ENCODE measurements at places on chromosomes 3 and 15. TPM values are rescaled to one million over a fixed set of nuclear protein-coding genes. Genes with fewer than 3 reads are reported as not detected.

GABRA5 gene
- not detected for total RNA-seq

AP3B2 gene
- 1.2 TPM for total RNA-seq

NUP210 gene
- total RNA-seq: 2.0 TPM

SCN11A gene
- total RNA-seq: 1.5 TPM

CLDND1 gene
- total RNA-seq: 301 TPM

PYGO1 gene
- 14.5 TPM for total RNA-seq

ADCY5 gene
- total RNA-seq: 39.5 TPM

SLC7A14 gene
- total RNA-seq: 0.82 TPM

FANCD2OS gene
- total RNA-seq: not detected

TMA7 gene
- total RNA-seq: 325 TPM

GRCh38 chr3:170081079-170081741, 43.4 kb downstream of the GPR160 start:
- H3K27ac ChIP-seq: no peak overlapping the region
- H3K4me1 ChIP-seq: no peaks in the 10 kb centered on the region
- H3K27me3 ChIP-seq: no peaks in the 10 kb centered on the region
- no peak for DNase-seq
- H3K36me3 ChIP-seq: peaks cover 28% of the 10 kb centered on the region
- no peak overlapping the region for H3K4me3 ChIP-seq

GRCh38 chr3:179558742-179559364, 3.9 kb upstream of the ACTL6A start:
- H3K27me3 ChIP-seq: no peaks in the 10 kb centered on the region
- H3K36me3 ChIP-seq: no peaks in the 10 kb centered on the region
- H3K4me1 ChIP-seq: peaks cover 3% of the 10 kb centered on the region
- H3K27ac ChIP-seq: no peak overlapping the region
- DNase-seq: peak; percentile 80
- H3K4me3 ChIP-seq: no peak overlapping the region

GRCh38 chr3:81592101-81592500, 169.3 kb downstream of the GBE1 start:
- H3K4me3 ChIP-seq: no peak overlapping the region
- no peaks in the 10 kb centered on the region for H3K27me3 ChIP-seq
- H3K36me3 ChIP-seq: no peaks in the 10 kb centered on the region
- H3K27ac ChIP-seq: no peak overlapping the region
- no peaks in the 10 kb centered on the region for H3K4me1 ChIP-seq

DNA sequence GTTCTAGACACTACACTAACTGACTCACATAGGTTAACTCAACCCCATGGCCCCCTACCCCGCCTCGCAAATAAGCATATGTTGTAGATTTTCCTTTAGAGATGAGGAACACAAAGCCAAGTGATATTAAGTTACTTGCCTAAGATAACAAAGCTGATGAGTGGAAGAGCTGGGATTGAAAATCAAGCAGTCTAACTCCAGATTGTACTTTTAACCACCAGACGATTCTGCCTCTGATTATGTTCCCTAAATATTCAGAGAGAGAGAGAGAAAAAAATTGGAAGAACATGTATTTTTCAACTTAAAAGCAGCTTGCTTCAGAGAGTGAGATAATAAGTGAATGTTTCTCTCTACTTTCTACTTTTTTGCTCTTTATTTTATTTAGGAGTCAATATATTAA, 66.9 kb upstream of the THBS1 start:
- no peak overlapping the region for H3K4me3 ChIP-seq
- H3K36me3 ChIP-seq: no peaks in the 10 kb centered on the region
- no peak for DNase-seq
- H3K4me1 ChIP-seq: peaks cover 14% of the 10 kb centered on the region
- no peaks in the 10 kb centered on the region for H3K27me3 ChIP-seq

DNA sequence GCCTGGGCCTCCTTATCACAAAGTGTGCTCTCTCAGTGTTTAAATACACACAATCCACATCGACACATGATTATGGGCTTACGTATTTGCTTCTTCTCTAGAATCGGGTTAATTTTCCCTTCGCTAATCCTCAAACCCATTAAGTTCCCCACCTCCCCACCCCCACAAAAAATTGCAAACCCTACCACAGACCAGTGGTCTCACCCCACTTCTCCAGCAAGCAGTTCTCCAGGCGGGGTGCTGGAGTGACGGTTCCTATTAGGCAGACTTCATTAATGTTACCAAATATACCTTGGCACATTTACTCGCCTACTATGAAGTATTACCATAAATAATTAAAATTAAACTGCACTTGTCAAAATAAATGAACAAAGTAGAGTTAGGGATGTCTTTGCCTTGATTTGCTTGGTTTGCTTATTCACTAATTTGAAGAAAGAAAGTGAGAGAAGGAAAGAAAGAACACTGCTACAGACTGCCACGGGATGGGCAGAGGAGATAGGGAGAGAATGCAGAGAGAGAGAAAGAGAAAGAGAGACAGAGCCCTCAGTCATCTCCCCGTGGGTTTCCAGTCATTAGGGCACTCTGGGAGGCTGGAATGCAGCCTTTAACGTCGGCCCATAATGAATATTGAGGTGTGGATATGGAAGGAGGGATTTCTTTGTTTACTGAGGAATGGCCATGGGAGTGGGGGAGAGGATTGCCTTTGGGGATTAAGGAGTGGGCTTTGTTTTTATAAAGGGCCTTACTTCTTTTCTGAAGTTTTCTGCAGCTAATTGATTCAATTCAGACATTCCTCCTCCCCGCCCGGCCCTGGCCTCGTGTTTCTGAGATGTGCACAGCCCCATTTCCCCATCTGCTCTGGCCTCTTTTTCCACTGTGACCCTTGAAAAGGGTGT, 39.7 kb upstream of the POLG start:
- peaks cover 97% of the 10 kb centered on the region for H3K27me3 ChIP-seq
- DNase-seq: no peak
- H3K4me1 ChIP-seq: peaks cover 25% of the 10 kb centered on the region
- H3K4me3 ChIP-seq: no peak overlapping the region
- H3K27ac ChIP-seq: no peak overlapping the region

DNA sequence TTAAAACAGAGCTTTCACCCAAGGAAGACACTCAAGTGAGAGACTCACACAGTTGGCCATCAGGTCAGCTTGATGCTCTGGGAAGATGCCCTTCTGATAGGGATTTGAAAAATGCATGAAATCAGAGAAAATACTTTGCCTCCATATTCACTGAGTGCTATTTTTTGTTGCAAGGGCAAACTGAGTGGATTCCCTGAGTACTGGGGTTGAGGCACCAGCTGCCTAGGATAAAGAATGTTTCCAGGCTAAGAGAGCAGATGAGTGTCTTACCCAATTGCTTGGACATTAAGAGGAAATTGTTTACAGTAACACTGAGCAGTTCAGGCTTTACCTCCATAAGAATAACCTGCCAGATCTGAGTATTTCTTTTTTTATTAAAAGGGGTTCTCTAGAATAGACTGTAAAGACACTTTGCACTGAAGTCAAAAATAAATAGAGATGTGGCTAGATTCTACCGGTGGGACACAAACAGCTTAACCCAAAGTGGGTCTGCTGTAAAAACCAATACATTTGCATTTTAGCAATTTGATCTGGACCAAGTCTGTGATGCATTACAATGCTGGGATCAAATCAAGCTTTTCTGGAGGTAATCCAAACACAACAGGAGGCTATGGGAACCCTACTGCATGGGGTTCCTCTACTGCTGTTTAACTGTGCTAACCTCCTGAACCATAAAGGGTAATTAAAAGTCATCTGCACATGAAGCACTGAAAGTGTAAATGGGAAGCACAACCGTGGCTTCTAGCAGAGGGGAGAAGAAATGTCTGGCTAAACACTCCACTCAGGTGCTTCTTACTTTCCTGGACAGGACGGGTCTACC, 238.8 kb upstream of the WNT5A start:
- DNase-seq: no peak
- no peak overlapping the region for H3K4me3 ChIP-seq
- H3K4me1 ChIP-seq: no peaks in the 10 kb centered on the region
- H3K36me3 ChIP-seq: no peaks in the 10 kb centered on the region

DNA sequence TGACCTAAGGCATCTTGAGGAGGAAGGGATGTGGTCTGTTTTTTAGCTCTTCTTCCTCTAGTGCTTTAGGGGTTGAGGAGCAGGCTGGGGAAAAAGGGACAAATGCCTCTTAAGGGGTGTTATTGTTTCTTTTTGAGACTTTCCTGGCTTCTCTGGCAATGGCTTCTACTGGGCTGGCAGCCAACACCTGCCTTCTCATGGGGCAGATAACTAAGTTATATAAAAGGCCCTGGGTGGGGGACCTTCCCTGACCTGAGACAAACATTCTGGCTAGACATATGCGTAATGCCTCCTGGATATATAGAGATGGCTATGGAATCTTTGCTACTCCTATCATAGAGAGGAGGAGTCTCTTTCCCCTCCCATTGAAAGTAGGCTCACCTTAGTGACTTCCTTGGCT, 179.2 kb upstream of the PROK2 start:
- H3K27me3 ChIP-seq: no peaks in the 10 kb centered on the region
- H3K27ac ChIP-seq: no peak overlapping the region
- H3K4me1 ChIP-seq: no peaks in the 10 kb centered on the region
- H3K36me3 ChIP-seq: no peaks in the 10 kb centered on the region
- H3K4me3 ChIP-seq: no peak overlapping the region

GRCh38 chr15:21271566-21271965, 168.7 kb downstream of the POTEB3 start:
- H3K4me1 ChIP-seq: no peaks in the 10 kb centered on the region
- H3K27me3 ChIP-seq: no peaks in the 10 kb centered on the region
- DNase-seq: no peak
- H3K27ac ChIP-seq: no peak overlapping the region
- no peak overlapping the region for H3K4me3 ChIP-seq

DNA sequence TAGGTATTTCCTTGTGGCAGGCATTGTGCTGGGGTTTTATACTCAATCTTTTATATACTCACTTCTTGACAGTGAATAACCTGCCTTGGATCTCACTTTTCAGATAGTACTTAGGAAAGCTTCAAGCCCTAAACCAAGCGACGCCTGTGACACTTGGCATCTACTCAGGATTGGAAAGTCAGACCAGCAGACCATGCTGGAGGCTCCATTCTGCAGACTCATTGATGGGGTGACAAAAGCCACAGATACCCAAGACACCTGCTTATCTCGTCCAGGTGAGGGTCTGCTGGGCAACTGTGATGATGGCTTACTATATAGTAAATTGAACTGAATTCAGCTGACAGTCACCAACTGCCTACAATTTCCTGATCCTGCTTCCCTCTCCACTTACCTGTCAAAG, 79.4 kb upstream of the MRPS22 start:
- no peak overlapping the region for H3K27ac ChIP-seq
- H3K27me3 ChIP-seq: no peaks in the 10 kb centered on the region
- no peak overlapping the region for H3K4me3 ChIP-seq
- H3K4me1 ChIP-seq: no peaks in the 10 kb centered on the region
- DNase-seq: no peak
- no peaks in the 10 kb centered on the region for H3K36me3 ChIP-seq

GRCh38 chr3:170768334-170768801, 101.6 kb downstream of the RPL22L1 start:
- H3K4me3 ChIP-seq: no peak overlapping the region
- H3K36me3 ChIP-seq: no peaks in the 10 kb centered on the region
- no peak for DNase-seq
- no peaks in the 10 kb centered on the region for H3K27me3 ChIP-seq
- H3K4me1 ChIP-seq: no peaks in the 10 kb centered on the region

- no peaks in the 10 kb centered on the region for H3K27me3 ChIP-seq
- H3K4me1 ChIP-seq: no peaks in the 10 kb centered on the region
- no peaks in the 10 kb centered on the region for H3K36me3 ChIP-seq
- H3K27ac ChIP-seq: no peak overlapping the region
- DNase-seq: no peak
Observed at GRCh38 chr3:151421938-151422337, 37.4 kb upstream of the P2RY12 start.

DNA sequence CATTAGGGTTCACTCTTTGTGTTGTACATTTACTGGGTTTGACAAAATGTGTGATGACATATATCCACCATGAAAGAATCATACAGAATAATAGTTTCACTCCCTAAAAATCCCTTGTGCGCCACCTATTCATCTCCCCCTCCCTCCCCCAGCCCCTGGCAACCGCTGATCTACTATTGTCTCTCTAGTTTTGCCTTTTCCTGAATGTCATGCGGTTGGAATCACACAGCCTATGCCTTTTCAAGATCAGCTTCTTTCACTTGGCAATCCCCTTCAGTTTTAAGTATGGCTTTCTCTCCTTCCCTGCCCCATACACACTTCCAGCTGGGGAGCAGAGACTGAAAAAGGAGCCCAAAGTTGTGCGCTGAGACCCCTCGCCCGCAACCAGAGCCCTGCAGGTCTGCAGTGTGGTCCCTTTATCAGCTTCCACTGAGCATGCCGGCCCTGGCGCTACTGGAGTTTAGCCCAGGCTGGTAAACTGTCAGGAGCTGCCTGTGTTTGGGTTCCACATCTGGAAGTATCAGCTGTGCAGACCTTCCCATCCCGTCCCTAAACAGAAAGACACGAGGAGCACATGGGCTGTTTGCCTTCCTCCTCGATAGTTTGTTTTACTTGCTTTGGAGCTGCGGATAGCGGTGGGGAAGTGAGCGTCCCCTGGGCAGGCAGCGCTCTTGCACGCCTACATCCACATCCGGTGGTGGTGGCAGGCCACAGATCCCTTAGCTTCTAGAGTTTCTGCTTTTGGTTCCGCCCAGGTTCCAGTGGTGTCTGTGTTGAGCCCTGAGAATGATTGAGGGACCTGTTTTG, 12.3 kb downstream of the BOC start:
- H3K27ac ChIP-seq: peak overlapping the region; percentile 57
- peaks cover 75% of the 10 kb centered on the region for H3K4me1 ChIP-seq
- no peaks in the 10 kb centered on the region for H3K27me3 ChIP-seq
- H3K4me3 ChIP-seq: no peak overlapping the region
- DNase-seq: no peak
- H3K36me3 ChIP-seq: peaks cover 51% of the 10 kb centered on the region

- peak overlapping the region; percentile 82 for H3K4me3 ChIP-seq
- H3K36me3 ChIP-seq: no peaks in the 10 kb centered on the region
- DNase-seq: no peak
- H3K4me1 ChIP-seq: peaks cover 66% of the 10 kb centered on the region
Observed at GRCh38 chr3:12966847-12967605, 106.2 kb downstream of the IQSEC1 start.

GRCh38 chr15:48966595-48967301, 3.0 kb upstream of the SHC4 start:
- no peak overlapping the region for H3K4me3 ChIP-seq
- no peak for DNase-seq
- peaks cover 20% of the 10 kb centered on the region for H3K4me1 ChIP-seq
- no peak overlapping the region for H3K27ac ChIP-seq
- H3K27me3 ChIP-seq: no peaks in the 10 kb centered on the region

DNA sequence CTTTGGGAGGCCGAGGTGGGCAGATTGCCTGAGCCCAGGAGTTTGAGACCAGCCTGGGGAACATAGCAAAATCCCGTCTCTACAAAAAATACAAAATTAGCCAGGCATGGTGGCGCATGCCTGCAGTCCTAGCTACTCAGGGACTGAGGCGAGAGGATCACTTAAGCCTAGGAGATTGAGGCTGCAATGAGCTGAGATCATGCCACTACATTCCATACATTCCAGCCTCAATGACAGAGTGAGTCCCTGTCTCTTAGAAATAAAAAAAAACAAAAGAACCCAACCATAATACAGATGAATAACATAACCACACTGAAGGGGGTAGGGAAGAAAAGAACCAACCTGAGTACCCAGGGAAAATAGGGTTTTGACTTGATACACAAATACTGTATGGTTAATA, 19.7 kb upstream of the CGNL1 start:
- peaks cover 21% of the 10 kb centered on the region for H3K4me1 ChIP-seq
- H3K4me3 ChIP-seq: no peak overlapping the region
- no peak for DNase-seq
- H3K27ac ChIP-seq: no peak overlapping the region

GRCh38 chr3:196270499-196270898, 17.0 kb downstream of the PCYT1A start:
- H3K36me3 ChIP-seq: no peaks in the 10 kb centered on the region
- no peak overlapping the region for H3K4me3 ChIP-seq
- H3K4me1 ChIP-seq: peaks cover 11% of the 10 kb centered on the region
- no peak overlapping the region for H3K27ac ChIP-seq
- H3K27me3 ChIP-seq: no peaks in the 10 kb centered on the region
- no peak for DNase-seq

Data from sigmoid colon (tissue), 7 donors.